ENCODE measurements at places on chromosomes 16 and 17.

- no peak for DNase-seq
Observed at GRCh38 chr17:30393911-30394867, 15.5 kb downstream of the CPD start.

GRCh38 chr16:24208710-24209109 is 47.4 kb upstream of the CACNG3 start:
- DNase-seq, result no peak

- no peak for DNase-seq
Observed at GRCh38 chr17:61511480-61512182, 59.4 kb downstream of the TBX4 start.

- DNase-seq, result no peak
Observed at GRCh38 chr16:81327447-81328196, 12.9 kb downstream of the GAN start.

- no peak for DNase-seq
Observed at GRCh38 chr16:85261204-85261603, 148.9 kb upstream of the CIBAR2 start.

GRCh38 chr17:73749928-73750605 is 105.8 kb upstream of the SDK2 start:
- no peak for DNase-seq

- DNase-seq, result no peak
Observed at GRCh38 chr16:8355675-8356074, 234.6 kb downstream of the TMEM114 start.

- no peak for DNase-seq
Observed at GRCh38 chr16:87854907-87855683, 14.2 kb downstream of the SLC7A5 start.

- peak; percentile 20 for DNase-seq
Observed at GRCh38 chr16:23420011-23420410, 33.0 kb downstream of the COG7 start.
